GM12891 (cell line): ENCODE measurements at places on chromosomes 4 and X.

GRCh38 chrX:46328133-46328532 lies 217.1 kb downstream of the ZNF674 start:
- DNase-seq: no peak

- DNase-seq: no peak
These were observed 123.9 kb downstream of the MID1 start for GRCh38 chrX:10496345-10496965.

GRCh38 chr4:6682862-6683590 lies 10.7 kb upstream of the S100P start:
- no peak for DNase-seq

GRCh38 chr4:82553020-82553419 lies 8.8 kb downstream of the TMEM150C start:
- DNase-seq: no peak
